Effector memory CD4-positive, alpha-beta T cell (primary cell): ENCODE measurements at places on chromosomes 12 and 14.

DNA sequence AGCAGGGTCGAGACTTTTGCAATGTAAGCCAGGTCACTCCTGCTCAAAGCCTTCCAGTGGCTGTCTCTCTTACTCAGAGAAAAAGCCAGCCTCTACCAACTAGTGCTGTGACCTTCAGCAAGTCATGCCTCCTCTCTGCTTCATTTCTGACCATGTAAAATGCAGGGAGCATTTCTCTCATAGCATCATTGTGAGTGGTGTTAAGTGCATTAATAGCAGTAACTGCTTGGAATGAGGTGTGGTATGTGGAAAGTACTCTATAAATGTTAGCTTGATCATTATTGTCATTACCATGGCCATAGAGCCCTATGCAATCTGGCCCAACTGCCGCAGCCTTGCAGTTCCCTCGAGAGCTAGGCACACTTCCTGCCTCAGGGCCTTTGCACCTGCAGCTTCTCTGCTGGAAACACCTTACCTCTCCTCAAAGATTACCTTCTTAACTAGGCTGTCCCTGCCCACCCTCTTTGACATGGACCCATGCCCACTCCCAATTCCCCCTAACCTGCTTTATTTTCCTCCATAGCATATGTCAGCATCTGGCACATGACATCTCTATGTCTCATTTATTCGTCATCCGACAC, 10.9 kb downstream of the PLEKHD1 start:
- no peak for DNase-seq

DNA sequence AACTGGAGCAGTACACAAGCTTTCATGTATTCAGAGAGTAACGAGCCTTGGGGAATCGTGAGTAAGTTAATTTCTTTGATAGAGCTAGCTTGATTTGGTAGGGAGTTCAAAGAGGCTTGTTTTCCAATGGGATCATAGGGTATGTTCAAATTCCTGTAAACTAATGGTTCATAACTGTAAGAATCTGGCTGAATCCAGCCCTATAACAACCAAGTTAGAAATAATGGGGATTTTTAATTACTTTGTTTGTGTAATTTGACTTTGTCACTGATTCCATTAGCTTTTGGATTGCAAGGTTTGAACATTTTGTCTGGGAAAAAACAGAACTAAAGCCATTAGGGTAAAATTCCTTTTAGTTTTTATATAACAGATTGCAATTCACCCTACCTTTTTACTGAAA, 94.0 kb downstream of the WNK1 start:
- DNase-seq: no peak

DNA sequence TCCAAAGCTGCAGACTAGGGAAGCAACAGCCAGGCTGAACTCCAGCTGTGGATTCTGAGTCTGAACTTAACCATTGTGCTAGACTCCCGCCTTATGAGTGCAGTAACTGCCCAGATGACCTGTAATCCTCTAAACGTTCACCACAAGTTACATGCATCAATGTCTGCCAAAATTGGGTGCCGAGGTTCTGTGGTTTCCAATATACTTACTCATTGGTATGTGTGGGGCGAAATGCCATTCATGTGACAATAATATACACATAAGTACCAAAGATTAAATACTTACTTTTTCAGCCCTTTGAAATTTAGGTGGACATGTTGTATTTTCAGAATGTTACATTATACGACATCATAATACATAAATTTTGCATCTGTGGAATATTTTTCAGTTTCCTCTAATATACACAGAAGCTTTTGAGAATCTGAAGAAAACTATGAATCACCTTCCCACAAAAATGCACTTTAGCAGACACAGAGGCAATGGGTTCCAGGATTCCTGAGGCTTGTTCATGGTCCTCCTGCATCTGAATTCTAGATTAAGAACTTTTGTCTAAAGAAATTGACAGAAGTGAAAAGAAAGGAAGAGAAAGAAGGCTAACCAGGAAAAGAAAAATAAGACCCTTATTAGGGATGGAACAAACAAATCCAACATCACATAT, 31.7 kb downstream of the GRIP1 start:
- no peak for DNase-seq

DNA sequence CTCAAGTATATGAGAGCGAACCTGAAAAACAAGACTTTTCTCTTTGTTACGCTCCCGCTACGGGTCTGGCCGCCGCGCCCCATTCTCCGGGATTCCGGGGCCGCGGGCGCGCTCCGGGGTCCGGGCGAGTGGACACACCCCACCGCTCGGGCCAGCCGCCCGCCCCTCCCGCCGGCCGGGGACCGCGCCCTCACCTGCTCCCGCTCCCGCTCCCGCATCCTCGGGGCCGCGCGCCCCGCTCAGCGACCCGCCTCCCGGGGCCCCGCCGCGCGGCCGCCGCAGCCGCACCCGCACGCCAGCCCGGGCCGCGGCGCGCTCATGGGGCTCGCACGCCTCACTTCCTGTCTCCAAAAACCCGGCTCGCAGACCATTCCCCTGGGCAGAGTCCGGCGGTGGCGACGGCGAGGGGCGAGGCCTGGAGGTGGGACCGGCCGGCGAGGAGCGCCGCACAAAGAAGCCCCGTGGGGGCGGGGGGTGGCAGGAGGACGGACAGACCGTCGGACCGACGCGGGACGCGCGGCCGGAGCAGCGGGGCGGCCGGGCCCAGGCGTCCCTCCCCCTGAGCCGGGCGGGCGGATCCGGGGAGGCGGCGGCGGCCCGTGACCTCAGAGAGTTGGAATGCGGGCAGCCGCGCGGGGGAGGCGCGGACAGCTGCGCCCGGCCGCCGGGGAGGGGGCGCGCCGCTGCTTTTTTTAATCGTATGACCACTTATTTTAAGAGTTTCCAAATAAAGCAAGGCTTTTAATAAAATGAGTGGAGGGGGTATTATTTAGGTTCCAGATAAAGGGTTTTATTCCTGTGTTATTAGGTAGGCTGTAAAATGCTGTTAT, at the start of gene PTPN21:
TSS of gene PTPN21 (minus strand) at position 551 of the 830 bp plus-strand sequence. CDS start 4,590 bp downstream, outside the sequence.
- no peak for DNase-seq

GRCh38 chr12:68376901-68377300, 44.7 kb upstream of the MDM1 start:
- no peak for DNase-seq
